ENCODE measurements at places on chromosomes 7 and 10.

- DNase-seq, result no peak
These were observed 573.5 kb downstream of the TNS3 start for GRCh38 chr7:47008461-47008860.

GRCh38 chr7:151793531-151793951 lies 83.4 kb downstream of the PRKAG2 start:
- DNase-seq, result no peak

DNA sequence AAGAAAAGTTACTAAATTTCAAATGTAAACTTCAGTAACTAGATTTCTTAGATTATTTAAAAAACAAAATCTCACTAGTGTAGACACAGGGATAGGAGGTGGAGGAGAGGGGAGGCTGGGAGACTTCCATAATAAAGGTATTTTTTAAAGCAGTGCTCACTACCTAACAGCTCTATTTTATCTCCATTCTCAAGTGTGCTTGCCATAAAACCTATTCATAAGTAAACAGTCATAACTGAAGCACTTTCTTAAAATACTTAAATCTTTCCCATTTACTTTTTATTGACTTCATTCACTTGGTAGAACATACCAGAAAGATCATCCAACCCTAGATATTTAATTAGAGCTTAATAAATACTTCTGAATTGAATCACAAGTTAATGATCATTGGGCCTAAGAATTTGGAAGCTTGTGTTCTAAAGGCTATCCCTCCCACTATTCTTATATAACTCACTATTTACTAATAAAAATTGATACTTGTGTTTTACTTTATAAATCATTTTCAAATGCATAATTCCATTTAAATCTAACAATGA lies 107.4 kb downstream of the SNX13 start:
- no peak for DNase-seq

DNA sequence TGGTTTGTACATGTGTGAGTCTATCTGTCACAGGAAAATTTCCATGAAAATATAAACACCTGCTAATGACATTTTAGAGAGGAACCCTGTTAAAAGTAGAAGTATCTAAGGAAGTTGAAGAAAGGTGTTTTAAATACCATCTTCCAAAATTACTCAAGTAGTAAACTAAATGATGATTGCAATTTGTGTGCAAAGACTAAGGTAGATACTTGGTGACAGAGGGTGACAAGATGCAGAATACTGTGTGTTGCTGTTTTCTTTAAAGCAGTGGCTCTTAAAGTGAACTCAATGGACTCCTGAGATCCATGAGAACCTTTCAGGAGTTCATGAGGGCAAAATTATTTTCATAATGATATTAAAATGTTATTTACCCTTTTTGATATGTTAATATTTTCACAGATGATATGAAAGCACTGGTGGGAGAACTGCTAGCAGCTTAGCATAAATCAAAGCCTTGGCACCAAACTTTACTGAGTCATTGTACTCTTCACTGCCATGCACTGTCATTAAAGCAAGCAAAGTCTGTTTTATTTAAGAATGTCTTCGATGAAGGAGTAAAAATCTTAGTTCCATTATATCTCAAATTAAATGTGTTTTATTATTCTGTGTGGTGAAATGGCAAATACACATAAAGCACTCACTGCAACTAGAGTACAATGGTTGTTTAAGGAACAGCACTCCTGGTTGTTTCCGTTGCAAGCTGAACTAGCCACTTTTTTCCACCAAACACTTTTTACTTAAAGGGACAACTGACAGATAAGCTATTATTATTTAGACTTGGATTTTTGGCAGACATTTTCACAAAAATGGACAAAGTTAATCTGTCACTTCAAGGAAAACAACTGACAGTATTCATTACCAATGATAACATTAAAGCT lies 133.7 kb downstream of the LRRN3 start:
- no peak for DNase-seq

DNA sequence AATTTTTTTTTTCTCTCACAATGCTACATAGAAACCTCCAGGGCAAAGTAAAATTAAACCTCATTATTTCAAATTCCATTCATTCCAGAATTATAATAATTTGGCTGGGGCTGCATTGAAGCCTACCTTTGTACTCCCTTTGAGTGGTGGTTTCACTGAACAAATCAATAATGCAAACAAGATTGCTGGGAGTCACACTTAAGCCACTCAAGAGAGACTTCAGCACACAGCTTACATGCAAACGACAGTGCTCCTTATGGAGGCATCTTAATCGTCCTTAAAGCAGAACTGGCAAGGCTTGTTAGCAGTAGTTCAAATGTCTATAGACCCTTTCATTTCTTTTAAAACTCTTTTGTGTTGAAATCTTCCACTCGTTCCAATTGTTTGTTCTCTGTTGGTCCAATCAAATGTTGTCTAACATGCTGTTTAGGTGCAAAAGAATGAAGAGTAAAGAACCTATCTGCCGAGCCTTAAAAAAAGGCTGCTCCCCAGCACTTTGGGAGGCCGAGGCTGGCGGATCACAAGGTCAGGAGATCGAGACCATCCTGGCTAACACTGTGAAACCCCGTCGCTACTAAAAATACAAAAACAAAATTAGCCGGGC lies 294.9 kb downstream of the FGFR2 start:
- DNase-seq, result no peak

- no peak for DNase-seq
These were observed 10.2 kb upstream of the IL2RA start for GRCh38 chr10:6072215-6072934.

GRCh38 chr7:149743476-149744255 lies 29.7 kb downstream of the ZNF467 start:
- DNase-seq, result no peak

- DNase-seq, result no peak
These were observed 255.7 kb upstream of the MKLN1 start for GRCh38 chr7:131071786-131072504.

DNA sequence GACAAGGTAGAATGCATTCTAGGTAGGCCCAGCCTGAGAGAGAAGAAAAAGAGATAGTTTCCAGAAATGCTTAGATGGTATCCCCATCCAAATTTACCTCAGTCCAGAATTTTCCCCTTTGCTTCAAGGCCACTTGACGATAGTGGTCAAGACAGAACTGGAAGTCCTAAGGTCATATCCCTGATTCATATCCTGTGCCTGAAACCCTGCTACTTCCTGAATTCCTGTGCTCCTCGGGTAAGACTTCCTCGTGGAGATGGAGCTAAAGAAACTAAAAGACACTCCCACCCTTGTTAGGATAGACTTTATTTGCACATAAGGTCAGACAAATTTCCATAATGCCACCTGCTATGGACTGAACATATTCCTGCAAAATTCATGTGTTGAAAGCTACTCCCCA lies 175.9 kb downstream of the EVX1 start:
- no peak for DNase-seq

DNA sequence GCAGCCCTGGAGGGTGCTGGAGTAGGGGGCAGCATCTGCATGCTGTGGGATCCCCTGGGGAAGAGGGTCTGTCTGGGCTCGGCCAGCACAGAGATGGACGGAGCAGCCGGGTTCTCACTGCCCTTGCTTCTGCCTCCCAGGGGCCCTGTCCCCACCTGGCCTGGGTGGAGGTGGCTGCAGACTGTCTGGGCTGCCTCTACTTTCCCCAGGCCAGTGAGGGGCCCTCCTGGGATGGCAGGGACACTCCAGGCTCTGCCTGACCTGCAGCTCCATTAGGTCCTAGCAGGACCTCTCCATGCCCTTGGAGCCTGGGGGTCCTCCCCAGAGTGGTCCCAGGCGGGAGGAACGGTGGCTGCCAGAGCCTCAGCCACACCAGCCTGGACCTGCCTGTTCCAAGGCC lies 63.7 kb downstream of the PWWP2B start:
- no peak for DNase-seq

DNA sequence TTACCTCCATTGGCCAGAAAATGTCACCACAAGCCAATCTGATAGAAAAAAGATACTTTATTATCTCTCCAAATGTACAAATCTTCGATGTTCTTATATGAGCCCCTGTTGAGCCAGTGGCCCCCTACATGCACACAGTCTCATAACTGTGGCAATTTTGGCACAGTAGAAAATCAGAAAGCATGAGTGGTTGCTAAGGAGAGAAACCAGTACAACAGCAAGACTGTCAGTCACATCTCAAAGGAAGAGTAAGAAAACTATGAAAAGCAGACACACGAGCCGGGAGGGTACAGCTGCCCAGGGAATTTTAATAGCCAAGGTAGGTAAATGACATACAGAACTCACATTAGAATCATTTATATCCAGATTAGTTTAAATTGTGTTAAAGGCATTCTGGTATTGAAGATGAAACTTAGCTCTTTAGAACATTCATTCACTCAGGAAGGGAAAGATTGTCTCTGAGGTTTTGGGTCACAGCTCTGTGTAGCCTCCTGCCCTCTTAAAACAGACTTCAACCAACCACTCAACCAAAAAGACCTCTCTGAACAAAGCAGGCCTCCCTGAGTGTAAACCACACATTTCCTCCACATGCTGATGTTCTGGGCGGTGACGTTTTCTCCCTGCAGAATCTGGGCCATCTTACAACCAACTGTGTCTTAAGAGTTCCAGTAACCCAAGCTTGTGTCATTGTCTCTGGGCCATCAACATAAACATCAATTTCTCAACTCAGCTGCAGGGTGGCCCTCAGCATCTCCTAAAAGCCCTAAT lies 80.8 kb upstream of the ADAM12 start:
- no peak for DNase-seq

DNA sequence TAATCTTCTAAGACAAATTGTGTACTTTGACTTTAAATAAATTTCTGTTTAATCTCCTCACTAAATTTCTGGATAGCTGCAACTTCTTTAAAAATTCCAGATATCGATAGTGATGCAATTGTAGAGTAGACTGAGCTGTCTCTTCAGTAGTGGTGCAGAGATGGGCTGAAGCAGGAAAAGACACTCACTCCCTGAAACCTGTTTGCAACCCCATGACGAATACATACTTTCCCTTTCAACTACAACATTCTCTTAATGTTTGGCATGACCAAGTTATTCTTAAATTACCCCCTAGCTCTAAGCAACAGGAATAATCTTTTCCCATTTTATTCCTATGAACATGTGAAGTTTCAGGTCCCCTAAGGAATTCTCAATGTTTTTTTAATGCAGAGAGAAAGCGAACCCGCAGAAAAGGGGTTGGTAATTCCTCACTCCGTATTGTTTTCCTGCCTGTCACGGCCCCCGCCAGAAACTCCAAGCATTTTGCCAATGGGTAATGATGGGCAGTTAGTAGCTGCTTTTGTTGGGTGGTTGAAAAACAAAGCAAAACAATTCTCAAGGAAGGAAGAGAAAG lies 1.3 kb downstream of the THSD7A start:
- DNase-seq, result no peak

DNA sequence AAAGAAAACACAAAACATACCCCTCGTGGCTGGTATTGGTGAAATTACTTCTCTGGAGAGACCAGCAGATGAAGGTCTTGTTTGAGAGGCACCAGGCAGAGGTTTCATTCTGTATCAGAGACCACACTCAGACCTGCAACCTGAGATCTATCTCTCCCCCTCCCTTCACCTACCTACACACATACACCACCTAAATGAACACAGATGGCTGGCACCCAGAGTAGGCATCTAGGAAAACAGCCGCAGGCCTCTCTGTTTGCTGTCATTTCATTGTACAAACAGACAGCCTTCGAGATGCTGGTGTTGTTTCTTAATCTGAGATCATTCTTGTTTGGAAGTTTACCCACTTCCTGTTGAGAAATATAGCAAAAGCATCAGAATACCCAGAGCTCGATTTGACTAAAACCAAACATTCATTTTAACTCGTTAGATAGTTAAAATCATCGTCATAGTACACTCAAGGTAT lies 173.9 kb upstream of the SLC25A13 start:
- no peak for DNase-seq

DNA sequence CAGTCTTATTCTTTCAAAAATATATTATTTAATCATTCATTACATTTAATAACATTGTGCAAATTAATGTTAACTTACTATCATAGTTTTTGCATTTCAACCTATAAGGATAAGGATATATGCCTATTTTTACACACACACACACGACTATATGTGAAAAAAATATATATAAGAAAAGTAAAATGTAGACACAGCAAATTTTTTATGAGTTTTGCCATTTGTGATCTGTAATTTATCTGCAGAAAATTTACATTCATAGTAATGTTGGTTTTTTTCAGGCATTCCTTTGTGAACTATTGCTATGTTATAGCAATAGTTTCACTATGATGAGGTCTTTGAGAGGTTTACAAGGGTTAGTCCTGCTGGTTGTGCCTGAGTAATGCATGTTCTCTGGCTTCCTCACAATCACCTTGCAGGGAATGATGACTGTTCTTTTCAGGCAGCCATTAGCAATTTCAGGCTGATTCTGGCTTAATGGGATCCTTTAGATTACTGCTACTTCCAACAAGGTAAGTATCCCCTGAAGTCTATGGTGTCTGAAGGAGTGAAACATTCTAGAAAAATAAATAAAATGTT lies 183.7 kb upstream of the CDK1 start:
- DNase-seq, result no peak

DNA sequence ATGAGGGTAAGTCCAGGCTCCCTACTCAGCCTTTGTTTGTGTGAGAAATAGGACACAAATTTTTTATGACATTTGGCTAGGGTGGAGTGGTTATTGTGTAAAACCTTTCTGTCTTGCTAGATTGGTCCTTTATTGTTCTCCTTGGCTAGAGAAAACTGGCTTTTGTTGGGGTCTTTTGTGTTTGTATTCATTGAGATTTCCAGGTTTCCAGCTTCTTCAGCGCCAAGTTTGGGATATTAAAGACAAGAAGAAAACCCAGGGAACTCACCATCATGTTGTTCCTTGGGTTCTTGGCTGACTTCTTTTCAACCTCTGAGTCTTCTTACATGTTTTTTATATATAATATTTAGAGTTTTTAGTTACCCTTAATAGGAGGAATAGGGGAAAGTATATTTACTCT lies 310.0 kb downstream of the HPSE2 start:
- DNase-seq, result no peak

DNA sequence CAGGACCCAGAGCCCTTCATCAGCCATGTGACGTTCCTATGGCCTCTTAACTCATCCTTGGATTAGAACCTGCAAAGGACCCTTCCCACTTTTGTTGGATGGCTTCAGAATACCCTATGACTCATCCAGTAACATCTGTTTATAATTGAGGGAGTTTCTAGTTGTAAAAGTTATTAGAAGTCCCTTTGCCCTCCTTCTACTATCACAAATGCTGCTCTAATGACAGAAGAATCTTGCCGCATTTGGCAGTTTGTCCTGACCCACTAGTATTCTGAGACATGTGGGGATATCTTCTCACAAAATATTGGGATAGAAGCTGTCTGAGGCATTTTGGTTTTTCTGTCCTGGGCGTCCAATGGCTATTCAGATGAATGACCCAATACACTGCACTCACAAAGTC lies 251.8 kb upstream of the TMEM72 start:
- no peak for DNase-seq

- DNase-seq, result no peak
These were observed 138.6 kb downstream of the EMX2 start for GRCh38 chr10:117681104-117681503.

DNA sequence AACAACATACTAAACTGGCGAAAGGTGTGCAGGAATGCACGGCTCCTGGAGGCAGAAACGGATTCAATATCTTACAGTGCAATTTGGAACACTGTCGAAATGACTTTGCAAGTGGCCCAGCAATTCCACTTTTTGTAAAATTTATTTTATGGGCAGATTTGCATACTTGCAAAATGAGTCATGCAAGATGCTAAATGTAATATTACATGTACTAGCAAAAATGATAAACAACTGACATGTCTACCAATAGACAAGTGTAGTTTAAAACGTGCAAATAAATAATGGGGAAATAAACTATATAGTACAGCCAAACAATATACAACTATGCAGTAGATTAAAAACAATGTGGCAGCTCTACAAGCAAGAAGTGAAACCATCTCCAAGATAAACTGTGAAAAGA lies 97.7 kb downstream of the ARHGAP12 start:
- no peak for DNase-seq

- DNase-seq, result peak; percentile 59
These were observed at the start of gene PRKRIP1 for GRCh38 chr7:102395873-102396709. TSS of gene PRKRIP1 (plus strand) at chr7:102396363. CDS start at chr7:102396412, 49 bp downstream.

All from stimulated activated CD4-positive, alpha-beta T cell treated with anti-CD3 and anti-CD28 coated beads, Interleukin-15, amount 100 ng/mL, for 1 hour (primary cell).